ENCODE measurements at places on chromosomes 2 and 18.

GRCh38 chr2:219081701-219082331, 21.1 kb upstream of the IHH start:
- no peak for DNase-seq

DNA sequence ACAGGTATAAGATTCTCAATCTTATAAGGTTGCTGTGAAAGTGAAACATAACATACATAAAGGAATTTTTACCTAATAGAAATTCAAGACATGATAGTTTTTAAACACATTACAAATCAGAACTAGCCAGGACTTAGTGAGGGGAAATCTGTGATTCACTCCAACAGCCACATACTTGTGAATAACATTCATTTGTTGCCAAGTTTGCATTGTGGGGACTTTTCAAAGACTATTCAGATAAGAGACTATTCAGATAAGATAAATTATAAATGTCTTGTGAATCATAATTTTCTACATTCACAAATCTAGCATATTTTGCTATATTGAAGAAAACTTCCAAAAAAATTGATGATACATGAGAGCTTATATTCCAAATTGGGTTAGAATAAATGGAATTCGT, 345.3 kb upstream of the CDH20 start:
- no peak for DNase-seq

DNA sequence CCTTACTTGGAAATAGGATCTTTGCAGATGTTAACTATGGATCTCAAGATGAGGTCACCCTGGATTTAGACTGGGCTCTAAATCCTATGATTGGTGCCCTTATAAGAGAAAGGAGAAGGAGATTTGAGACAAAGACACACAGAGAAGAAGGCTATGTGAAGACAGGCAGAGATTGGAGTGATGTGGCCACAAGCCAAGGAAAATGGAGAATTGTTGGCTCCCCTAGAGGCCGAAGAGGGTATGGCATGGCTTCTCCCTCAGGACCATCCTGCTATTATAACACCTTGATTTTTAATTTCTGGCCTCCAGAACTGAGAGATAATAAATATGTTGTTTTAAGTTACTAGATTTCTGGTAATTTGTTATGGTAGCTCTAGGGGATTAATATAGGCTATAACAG, 7.6 kb downstream of the CYBRD1 start:
- DNase-seq: no peak

GRCh38 chr18:50042611-50043010, 152.3 kb downstream of the MYO5B start:
- DNase-seq: no peak

DNA sequence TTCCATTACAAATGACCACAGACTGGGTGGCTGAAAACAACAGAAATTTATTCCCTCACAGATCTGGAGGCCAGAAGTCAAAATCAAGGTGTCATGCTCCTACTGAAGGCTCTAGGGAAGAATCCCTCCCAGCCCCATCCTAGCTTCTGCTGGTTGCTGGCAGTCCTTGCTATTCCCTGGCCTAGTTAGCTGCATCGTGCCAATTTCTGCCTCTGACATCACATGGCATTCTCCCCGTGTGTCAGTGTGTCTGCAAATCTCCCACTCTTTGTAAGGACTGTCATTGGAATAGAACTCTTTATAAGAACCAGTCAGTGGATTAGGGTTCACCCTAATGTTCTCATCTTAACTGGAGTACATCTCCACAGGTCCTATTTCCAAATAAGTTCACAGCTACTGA, 30.5 kb upstream of the NCKAP5 start:
- DNase-seq: no peak

GRCh38 chr18:45728336-45729010, 4.5 kb downstream of the SLC14A1 start:
- no peak for DNase-seq

DNA sequence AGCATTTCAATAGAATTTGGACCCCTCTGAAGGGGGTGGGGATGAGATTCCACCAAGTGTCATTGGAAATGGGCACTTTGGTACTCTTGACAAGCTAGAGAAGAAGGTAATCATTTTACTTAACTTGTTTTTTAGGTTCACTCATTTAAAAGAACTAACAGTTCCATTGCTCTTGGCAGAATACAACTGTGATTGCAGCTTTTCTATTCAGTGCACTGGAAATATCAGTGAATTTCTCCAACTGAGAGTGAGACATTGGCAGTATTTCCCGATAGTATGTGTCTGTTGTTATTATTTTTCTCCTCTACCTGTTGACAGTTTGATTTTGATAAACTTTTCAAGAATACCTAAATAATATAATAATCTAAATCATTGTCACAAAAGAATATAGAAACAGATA, 1356.7 kb upstream of the NXPH2 start:
- peak; percentile 22 for DNase-seq

DNA sequence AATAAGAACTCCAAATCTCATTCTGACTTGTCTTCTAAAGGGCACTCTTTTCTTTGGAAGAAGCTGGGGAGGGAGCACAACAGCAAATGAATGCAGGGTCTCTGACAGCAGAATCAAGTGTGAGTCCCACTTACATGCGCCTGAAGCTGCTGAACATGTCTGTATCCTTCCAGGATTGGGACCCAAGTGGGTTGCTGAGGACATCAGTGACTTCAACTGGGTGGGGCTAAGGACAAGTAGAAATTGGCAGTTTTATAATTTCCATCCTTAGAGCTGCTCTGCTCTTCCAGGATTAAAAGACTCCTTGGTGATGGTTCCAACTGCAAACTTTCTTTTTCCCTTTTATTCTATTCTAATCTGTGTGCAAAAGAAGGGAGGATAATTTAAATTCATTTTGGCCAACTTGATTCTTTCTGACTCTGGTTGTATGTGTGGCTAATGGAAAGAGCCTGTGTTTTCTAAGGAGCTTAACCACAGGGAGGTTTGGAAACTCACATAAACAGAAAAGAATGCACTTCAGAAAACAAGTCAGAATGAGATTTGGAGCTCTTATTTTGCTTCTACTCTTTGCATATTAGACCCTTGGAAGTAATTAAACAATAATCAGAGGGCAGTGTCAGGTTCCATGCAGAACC, 20.6 kb downstream of the ANTXR1 start:
- no peak for DNase-seq

GRCh38 chr2:96522304-96523203, 14.0 kb upstream of the ARID5A start:
- DNase-seq: no peak

DNA sequence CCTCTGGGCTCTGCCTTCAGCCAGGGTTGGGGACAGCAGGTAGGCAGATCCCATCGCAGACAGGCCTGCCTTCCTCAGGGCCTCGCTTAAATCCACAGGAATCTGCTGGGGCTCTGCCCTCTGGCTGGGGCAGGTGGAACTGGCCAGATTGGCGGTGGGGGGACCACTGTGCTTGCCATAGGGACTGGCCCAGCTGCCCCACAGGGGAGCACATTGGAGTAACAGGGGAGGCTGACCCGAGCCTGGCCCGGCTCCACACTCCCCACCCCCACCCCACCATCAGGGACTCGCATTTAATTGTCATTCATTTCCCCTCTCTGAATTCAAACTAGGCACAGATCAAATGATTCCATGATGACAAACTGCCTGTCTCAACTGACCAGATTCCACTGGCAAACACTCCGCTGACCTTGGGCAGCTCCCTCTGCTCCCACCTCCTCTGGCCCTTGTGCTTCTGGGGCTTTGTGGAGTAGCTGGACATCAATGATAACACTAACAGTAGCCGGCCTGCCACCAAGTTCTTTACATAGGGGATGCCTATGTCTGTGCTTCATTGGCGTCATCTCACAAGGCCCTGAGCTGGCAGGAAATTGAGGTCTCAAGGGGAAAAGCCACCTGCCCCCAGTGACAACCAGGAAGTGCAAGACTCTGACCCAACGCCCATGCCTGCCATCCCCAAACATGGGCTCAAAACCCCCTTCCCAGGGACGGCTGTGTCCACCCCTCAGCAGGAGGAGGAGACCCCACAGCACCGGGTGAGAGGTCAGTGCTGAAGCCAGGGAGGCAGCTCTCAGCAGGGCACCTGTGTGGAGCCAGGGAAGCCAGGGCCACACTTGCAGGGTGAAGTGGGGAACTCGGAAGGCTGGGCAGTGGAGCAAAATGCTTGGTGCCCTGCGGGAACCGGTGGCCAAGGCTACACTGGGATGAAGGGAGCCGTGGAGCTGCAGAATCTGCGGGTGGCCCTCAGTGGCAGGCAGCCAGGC, 2.1 kb upstream of the B3GNT7 start:
- DNase-seq: no peak

- DNase-seq: no peak
These were observed 109.7 kb upstream of the SP3 start for GRCh38 chr2:174074831-174075230.

GRCh38 chr2:5482929-5483331, 209.3 kb upstream of the SOX11 start:
- no peak for DNase-seq

DNA sequence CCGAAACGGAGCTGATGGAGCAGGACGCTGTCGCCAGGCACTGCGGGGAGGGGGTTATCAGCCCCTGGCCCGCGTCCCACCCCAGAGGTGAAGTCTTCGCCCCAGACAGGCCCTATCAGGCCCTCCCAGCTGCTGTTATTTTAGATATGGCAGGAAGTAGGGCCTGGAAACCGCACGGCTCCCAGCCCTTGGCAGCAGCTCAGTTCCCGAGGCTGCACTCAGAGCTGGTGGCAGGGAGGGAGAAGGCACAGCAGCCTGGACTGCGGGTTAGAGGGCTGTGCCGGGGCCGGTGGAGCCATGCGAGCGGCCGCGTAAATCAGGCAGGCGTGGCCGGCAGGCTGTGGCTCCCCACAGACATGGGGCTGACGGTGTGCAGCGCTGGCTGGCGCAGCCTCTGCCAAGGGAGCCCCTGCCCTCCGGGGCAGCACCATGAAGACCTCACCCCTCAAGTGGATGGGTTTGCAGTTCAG, 111.4 kb downstream of the NFATC1 start:
- DNase-seq: no peak

GRCh38 chr2:175872721-175873120, 129.3 kb downstream of the LNPK start:
- DNase-seq: no peak

GRCh38 chr2:111620281-111620680, 263.7 kb downstream of the ANAPC1 start:
- no peak for DNase-seq

- no peak for DNase-seq
These were observed 24.1 kb upstream of the TNS1 start for GRCh38 chr2:218026676-218027425.

- DNase-seq: no peak
These were observed 10.4 kb downstream of the PELI1 start for GRCh38 chr2:64133828-64134227.

DNA sequence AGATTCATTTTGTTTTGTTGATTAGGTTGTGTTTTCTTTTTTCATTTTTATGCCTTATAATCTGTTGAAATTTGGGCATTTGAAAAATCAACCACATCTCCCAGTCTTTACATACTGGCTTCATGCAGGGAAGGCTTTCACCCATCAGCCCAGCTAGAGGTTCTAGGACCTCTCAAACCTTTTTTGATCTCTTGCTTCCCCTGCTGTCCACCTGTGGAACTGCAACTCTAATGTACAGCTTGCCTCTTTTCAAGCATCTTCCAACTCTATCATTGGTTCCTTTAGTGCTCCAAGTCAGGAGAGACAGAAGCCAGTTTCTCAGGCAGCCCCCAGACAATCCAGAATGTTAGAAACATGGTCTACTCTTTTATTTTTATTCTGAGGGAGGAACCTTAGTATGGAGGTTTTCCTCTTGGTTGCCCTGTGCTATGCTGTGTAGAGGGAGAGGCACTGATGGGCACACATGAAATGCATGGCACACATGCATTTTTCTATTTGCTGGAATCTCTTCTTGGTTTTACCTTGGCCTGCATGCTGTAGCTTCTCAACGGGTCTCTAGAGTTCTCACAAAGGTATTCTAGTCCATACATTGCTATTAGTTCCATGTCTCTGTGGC, 107.2 kb upstream of the L3MBTL4 start:
- DNase-seq: no peak

DNA sequence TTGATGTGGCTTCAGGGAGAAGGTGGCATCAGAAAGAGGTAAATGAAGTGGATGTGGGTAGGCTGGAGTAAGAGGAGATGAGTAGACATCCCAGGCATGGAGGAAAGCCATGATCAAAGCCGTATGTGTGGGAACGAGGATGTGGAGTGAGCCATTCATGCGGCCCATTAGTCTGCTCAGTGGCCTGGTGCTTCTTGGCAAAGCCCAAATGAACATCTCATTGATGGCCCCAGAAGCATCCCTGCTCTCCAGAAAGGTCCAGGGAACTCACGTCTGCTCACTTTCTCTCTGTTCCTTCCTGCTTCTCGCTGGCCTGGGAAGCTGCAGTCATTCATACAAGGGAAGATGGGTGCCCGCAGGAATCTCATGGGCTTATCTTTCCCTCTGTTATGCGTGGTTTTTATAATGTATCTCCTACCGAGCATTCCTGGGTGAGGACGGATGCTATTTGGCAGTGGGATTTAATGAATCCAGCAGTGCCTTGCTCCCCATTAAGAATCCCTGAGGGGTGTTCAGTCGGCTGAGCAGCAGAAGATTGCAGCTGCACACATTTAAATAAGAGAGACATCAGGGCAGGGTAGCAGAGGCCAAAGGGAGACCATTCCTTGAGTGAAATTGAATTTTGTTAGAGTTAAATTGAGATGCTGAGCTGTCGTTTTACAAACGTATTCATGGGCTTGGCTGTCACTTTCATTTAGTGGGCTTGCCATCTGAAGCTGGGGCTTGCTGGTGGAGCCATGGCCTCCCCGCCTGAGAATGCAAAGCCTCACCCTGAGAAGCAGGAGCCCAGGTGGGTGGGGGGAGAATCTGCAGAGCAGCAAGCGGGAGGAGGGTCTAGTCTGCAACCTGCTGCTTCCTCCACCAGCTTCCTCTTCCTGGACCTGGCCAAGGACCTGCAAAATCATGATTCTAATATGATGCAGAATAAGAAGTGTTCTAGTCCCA, 64.5 kb downstream of the LYPD1 start:
- DNase-seq: no peak

DNA sequence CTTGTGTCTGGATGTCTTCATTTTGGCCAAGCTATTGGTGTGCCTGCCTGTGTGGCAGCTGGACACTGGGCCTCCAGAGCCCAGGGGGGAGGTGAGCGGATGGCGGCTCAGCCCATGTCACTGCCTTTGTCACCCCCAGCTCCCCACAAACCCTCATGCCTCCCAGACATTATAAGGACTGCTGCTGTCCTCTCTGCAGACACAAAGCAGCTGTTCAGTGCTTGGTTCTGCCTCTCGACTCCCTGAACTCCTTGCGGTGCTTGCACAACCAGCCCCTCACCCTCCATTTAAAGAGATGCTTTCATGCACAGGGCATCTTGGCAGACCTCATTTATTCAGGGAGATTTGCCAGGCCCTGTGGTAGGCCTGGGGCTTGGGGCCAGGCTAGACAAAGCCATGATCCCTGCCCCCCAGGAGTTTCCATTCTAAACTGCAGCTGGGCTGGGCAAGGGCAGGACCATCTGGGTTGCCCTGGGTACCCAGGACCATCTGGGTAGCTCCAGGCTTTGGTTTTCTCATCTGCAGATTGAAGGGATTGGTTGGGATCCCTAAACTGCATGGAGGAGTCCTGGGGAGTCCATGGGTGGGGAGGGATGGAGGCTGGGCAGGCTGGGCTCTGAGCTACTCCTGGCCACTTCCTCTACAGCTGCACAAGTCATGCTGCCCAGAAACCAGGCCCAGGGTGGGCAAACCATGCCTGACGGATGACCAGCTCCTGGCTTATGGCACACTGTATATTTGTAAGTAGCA, 168.5 kb downstream of the CELF4 start:
- DNase-seq: no peak

- DNase-seq: no peak
These were observed 90.9 kb downstream of the GATA6 start for GRCh38 chr18:22260208-22260820.

GRCh38 chr2:48175254-48175653, 269.0 kb upstream of the FBXO11 start:
- no peak for DNase-seq

- no peak for DNase-seq
These were observed 87.8 kb downstream of the MAP2 start for GRCh38 chr2:209511637-209512036.

All from cerebellum (tissue), 4 donors.